ENCODE measurements at places on chromosomes 11 and 22.

GRCh38 chr22:49068861-49069500 lies 758.7 kb downstream of the BRD1 start:
- no peak for DNase-seq

- DNase-seq, result no peak
Observed at GRCh38 chr22:36522662-36523061, 6.3 kb downstream of the EIF3D start.

- no peak for DNase-seq
Observed at GRCh38 chr22:46528121-46528610, 9.3 kb downstream of the CELSR1 start.

DNA sequence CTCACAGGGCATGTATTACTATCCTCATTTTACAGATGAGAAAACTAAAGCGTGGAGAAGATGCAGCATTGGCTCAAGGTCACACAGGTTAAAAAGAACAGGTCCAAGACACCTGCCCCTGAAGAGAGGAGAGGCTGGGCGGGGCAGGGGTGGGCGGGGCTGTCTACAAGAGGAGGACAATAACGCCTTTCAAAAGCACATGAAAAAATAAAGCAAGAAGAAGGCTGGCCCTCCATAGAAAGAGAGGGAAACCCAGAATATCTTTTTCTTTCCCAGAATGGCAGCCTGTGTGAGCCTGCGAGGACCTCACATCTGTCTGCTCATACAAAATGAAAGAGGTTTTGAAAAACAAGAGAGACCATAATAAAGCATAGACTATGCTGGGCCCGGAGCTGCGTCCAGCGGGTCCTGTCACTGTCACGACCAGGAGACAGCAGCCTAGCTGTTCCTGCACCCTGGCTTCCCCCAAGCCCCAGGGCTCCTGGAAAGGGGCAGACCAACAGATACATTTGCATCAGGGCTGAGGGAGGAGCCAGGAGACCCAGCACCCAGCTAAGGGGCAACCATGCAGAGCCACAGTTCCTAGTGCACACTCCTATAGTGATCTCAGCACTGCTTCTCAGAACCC lies 61.6 kb downstream of the DSCAML1 start:
- DNase-seq, result no peak

- no peak for DNase-seq
Observed at GRCh38 chr11:68314203-68315170, 2.1 kb downstream of the LRP5 start.

DNA sequence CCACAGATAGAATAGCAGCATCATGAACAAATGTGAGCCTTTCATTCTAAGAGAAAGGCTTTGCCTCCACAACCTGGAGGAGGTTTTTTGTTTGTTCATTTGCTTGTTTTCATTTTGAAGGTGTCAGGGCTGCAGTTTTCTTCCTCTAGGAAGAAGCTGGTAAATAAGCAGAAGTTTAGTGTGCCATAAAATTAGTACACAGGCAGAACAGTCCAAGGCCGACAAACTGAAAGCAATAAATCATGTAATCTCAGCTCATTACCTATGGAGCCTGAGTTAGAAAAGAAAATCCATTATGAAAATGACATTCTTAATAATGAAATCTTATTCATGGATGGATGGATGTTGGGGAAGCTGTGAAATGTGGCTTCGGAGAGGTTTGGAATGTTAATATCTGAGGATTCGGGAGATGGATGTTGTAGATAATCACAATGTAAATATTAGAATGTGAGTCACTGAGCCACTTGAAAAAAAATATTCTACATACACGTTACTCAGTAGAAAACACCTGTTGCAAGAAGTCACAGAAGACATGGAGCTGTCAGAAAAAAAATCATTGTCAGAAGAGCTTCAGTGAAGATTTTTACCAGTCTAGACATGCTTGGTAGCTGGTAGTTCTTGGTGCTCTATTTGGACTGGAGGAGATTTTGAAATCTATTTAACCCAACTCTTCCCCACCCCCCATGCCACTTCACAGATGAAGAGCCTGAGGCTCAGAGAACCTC lies 15.0 kb upstream of the ZDHHC13 start:
- no peak for DNase-seq

- DNase-seq, result no peak
Observed at GRCh38 chr22:22799561-22799960, 88.1 kb upstream of the IGLL5 start.

DNA sequence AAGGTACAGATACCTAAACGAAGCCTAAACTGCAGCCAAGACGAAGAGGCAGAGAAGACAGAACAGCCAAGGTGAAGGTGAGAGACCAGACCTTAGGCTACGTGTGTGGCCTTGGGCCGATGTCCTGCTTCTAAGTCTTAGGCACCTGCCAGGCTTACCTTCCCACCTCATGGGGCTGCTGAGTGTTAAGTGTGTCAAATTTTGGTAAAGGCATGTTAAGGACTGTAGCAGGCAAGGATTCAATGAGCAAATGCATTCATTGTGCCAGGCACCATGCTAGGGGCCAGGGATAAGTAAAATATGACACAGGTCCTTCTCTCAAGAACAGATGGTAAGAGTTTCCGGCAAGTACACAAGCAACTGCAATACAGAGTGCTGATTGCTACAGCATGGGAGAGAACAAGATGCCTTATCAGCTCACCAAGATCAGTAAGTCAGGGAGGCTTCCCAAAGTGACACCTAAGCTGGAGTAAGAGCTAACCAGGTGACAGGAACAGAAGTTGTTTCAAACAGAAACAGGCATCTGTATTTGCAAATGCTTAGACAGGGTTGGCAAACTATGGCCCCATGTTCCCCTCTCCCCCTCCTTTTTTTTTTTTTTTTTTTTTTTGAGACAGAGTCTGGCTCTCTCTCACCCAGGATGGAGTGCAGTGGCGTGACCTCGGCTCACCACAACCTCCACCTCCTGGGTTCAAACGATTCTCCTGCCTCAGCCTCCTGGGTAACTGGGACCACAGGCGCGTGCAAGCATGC lies 46.7 kb downstream of the CLTCL1 start:
- DNase-seq, result no peak

GRCh38 chr11:63505857-63506528 lies at the start of gene LGALS12:
Gene LGALS12 (plus strand): TSS chr11:63506084. CDS start chr11:63506459, 375 bp downstream.
- no peak for DNase-seq

- no peak for DNase-seq
Observed at GRCh38 chr11:67056267-67057204, at the start of gene RHOD. Gene RHOD (plus strand): TSS chr11:67056847. CDS start chr11:67056903, 56 bp downstream.

GRCh38 chr11:111938687-111939160 lies 1.6 kb downstream of the DIXDC1 start:
- DNase-seq, result no peak

DNA sequence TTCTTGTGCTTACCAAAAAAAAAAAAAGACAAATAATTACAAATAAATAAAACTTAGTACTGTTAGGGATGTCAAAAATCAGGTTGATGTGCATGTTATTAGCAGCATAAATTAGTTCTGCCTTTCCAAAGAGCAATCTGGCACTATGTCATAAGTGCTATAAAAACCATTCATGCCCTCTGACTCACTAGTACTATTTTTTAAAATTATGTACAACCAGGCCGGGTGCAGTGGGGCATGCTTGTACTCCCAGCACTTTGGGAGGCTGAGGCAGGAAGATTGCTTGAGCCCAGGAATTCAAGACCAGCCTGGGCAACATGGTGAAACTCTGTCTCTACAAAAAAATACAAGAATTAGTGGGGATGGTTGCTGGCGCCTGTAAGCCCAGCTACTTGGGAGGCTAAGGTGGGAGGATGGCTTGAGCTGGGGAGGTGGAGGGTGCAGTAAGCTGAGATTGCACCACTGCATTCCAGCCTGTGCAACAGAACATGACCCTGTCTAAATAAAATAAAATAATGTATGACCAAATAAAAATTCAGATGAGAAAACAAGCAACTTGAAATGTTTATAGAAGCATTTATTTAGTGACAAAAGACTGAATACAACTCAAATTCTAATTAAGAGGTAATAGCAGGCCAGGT lies 25.3 kb downstream of the UEVLD start:
- no peak for DNase-seq

DNA sequence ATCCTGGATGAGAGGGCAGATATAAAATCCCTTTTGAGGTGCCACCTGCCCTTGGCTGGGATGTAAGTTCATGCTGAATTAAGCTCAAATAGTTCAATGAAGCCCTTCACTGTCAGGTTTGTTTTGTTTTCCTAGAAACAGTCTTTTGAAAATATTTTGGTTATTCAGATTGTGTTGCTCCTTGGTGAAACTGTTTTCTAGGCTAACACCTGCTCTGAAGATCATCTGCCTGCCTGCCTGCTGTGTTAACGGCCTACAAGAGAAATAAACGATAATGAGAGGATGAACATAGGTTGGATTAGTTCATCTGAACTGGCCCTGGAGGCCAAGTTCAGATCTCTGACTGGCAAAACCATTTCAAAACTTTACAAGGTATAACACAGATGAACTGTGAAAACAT lies 67.4 kb downstream of the ZBTB44 start:
- no peak for DNase-seq

DNA sequence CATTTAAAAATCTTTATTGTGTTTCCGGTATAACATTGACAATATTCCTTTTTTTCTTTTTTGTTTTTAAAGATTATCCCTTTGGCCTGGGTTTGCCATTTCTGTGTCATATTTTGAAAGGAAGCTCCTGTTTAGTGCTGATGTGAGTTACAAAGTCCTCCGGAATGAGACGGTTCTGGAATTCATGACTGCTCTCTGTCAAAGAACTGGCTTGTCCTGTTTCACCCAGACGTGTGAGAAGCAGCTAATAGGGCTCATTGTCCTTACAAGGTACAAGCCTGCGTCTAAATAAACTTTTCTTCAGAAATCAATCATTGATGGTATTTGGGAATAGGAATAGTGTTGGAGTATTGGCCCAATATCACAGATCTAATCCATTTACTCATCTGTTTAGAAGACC lies 19.8 kb downstream of the PIWIL4 start:
- no peak for DNase-seq

GRCh38 chr11:59141673-59142460 lies 789 bp upstream of the FAM111A start:
- no peak for DNase-seq

GRCh38 chr11:95322539-95322938 lies 91.5 kb upstream of the SESN3 start:
- no peak for DNase-seq

DNA sequence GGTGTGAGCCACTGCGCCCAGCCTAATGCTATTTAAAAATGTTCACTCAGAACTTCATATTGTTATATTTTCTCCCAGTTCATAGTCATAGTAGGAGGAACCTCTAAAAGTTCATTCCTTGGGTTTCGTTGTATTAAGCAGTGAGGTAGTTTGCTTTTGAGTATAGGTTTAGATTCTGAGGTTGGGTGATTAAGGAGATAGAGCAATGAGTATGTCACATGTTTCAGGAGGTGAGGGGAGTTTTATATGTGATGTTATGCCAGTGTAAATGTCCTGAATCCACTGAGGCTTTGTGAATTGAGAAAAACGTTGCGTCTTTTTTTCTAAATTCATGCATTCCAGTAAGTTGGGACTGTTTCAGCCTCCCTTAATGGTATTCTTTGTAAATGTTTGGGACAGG lies 4.2 kb downstream of the UBE2L3 start:
- no peak for DNase-seq

- no peak for DNase-seq
Observed at GRCh38 chr22:36778020-36778419, 2.1 kb upstream of the IFT27 start.

- no peak for DNase-seq
Observed at GRCh38 chr11:59151761-59152160, 9.1 kb downstream of the FAM111A start.

DNA sequence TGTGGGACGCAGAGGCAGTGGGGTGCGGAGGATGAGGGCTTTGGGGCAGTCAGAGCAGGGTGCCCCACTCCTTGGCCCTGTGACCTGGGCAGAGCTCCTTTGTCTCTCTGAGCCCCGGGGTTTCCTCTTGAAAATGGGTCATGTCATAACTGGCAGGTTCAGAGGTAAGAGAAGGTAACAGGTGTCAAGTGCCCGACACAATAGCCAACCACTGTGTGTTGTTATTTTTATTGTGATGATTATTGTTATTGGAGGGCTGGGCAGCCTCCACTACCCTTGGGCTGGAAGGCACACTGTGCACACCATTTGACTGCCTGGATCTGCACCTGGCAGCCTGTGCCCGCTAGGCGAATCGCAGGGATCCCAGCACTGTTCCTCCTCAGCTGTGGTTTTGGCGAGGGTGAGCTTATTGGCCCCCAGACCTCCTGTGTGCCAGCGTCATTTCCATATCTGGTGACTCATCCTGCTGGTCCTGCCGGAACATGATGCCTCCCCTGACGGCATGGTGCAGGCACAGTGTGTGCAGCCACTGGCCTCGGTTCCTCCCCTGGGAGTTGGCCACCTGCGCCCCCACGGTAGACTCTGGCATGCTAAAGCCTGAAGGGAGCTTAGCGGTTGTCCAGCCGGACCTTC lies 15.4 kb upstream of the SOX10 start:
- no peak for DNase-seq

- DNase-seq, result no peak
Observed at GRCh38 chr22:49047447-49047846, 780.2 kb downstream of the BRD1 start.

DNA sequence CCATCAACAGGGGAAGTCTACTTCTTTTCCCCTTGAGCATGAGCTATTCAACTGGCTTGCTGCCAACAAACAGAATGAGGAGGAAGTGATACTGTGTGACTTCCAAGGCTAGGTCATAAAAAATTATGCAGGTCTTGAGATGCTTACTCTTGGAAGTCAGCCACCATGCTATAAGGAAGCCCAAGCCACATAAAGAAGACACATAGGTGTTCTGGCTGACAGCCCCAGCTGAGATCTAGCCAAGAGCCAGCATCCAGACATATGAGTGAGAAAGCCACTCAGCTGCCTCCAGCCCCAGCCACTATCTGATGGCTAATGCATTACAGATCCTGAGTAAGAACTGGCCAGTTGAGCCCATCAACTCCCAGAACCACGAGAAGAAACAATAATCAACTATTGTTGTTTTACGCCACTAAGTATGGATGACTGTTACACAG lies 31.0 kb upstream of the PPP2R1B start:
- DNase-seq, result no peak

DNA sequence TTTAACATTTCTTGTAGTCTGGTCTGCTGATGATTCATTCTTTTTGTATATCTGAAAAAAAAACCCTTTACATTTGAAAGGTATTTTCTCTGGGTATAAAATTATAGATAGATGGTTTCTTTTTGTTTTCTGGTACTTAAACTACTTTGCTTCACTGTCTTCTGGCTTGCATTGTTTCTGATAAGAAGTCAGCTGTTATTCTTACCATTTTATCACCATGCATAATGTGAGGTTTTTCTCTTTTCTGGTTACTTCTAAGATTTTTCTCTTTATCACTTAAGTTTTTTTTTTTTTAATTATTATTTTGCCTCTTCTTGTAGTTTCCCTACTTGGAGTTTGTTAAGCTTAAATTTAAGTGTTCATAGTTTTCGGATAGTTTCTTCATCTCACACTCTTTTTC lies 84.7 kb downstream of the HSD17B12 start:
- no peak for DNase-seq

- DNase-seq, result no peak
Observed at GRCh38 chr11:61969838-61970662, 2.6 kb upstream of the FTH1 start.

GRCh38 chr11:93370260-93370659 lies 39.7 kb downstream of the DEUP1 start:
- no peak for DNase-seq

- DNase-seq, result no peak
Observed at GRCh38 chr11:85947431-85948272, 92.5 kb downstream of the CCDC83 start.

GRCh38 chr11:66882561-66883015 lies 25.7 kb downstream of the LRFN4 start:
- DNase-seq, result no peak

GRCh38 chr11:3190600-3190999 lies 25.5 kb upstream of the OSBPL5 start:
- DNase-seq, result no peak

GRCh38 chr11:105821781-105822180 lies 200.3 kb downstream of the MSANTD4 start:
- no peak for DNase-seq

GRCh38 chr11:76553554-76554476 lies 109.0 kb downstream of the EMSY start:
- no peak for DNase-seq

Measured in stimulated activated CD4-positive, alpha-beta T cell treated with anti-CD3 and anti-CD28 coated beads, Interleukin-4, amount 100 ng/mL, for 48 hours (primary cell).